ENCODE measurements at places on chromosomes 4 and X. TPM values are rescaled to one million over a fixed set of nuclear protein-coding genes. Genes with fewer than 3 reads are reported as not detected.

DNA sequence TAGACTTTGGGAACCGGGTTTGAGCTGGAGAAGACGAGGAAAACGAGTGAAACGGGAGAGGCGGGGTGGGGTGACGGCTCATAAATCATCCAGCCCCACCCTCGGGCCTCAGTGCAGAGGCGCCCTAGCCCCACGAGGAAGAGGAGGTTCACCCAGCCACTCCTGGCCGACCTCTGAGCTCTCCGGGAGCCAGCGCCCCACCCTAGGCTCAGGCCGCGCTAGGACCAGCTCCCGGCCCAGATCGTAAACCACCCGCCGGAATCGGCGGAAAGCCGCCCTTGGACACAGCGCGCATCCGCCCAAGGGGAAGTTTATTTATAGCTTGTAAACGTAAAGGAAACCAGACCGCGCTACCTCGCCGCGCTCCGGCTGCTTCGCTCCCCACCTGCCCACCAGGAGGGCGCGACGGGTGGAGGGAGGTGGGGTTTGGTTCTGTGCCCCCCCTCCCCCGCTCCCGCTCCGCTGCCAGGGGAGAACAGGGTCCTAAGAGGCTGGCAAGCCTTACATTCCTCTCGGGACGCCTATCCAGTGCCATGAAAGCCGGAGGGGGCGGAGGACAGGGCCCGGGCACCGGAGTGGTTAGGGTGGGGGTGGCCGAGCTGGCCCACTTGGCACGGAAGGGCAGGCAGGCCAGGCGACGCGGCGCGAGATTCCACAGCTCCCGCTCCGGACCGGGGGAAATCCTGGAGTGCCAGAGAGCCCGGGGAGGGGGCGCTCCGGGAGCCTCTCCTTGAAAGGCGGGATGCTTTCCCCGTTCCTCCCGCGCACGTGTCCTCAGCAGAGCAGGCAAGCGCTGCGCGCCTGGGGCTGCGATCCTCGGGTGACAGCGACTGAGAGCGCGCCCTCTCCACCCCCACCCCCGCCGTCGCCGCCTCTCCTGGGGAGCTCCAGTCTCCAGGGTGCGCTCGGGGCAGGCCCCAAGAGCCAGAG, 84.2 kb downstream of the BCOR start:
- peak; percentile 90 for DNase-seq

DNA sequence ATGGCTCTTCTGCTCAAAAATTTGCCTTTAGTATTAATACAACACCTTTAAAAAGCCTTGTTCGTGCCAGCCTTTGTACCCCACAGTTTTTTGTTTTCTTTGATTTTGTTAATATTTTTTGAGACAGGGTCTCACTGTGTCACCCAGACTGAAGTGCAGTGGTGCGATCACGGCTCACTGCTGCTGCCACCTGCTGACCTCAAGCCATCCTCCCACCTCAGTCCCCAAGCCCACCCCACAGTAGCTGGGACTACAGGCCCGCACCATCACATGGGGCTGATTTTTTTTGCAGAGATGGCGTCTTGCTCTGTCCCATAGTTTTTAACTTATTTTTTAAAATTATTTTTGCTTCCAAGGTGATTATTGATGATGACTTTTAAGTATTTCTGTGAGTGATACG, 134.0 kb downstream of the HTR2C start:
- DNase-seq, result no peak

- no peak for DNase-seq
Measured at GRCh38 chrX:41481264-41482109, 34.3 kb downstream of the NYX start.

DNA sequence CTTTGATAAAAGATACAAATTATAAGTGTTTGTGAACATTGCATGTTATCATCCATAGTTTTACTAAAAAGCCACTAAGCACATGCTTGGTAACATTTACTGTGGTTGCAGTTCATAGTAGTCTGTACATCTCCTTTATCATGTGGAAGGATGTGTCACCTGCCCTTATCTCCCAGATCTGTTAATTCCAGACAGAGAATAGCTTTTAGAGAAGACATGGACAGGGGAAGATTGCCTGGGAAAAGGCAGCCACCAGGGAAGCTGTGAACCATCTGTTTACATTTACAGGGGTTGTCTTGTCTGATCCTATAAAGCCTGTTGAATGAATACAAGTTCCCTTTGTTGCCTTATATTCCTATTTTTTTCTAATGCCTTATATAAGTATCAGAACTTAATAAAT, 396.0 kb downstream of the FAT4 start:
- DNase-seq, result no peak

DNA sequence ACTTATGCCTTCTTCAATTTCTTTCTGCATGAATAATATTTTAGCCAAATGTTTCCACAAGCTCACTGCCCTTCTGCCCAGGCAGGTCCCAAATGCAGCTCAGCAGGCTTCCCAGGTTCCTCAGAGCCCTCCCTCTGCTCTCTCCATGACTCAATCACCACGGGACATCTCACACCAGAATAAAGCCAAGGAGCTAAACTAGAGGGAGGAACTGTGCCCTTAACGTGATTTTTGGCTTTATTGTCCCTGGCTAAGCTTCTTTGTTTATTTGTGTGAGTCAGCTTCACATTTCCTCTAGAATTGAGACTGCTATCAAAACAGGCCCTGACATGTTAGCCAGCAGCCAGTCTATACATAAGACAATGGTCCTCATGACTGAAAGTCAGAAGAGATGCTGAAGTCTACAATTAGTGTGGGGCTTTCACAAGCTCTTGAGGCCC, 186.4 kb upstream of the GALNT7 start:
- no peak for DNase-seq

DNA sequence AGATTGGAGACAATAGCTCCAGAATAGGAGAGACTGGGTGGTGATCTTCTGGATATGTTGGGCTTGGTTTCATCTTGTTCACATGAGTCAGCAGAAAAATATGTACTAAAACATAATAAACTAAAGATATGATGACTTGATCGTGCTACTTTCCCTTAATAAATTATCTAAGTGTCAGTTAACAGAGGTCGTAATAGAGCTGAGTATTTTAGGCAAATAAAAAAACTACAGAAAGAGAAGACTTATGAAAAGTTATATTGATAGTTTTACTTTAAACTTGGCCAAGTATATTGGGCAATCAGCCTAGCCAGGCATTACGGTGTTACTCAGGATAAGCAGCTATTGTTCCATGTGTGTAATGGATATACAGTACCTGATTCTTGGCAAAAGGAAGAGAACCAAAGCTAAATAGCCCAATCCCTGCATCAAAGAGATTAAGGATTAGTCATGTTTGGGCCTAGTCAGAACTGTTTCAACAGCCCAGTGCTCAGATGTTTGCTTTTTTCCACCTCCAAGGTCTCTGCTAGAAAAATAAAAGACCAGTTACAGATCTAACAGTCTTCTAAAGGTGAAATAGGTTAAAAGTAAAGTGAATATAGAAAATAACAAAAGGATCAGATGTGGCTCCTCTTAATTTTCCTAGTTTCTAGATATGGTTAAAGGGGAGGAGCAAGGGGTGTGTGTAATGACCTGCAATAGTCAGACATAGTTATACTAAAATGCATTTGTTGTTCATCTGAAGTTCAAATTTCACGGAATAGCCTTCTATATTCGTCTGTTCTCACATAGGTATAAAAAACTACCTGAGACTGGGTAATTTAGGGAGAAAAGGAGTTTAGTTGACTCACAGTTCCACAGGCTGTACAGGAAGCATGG, 262.6 kb downstream of the ADGRL3 start:
- no peak for DNase-seq

DNA sequence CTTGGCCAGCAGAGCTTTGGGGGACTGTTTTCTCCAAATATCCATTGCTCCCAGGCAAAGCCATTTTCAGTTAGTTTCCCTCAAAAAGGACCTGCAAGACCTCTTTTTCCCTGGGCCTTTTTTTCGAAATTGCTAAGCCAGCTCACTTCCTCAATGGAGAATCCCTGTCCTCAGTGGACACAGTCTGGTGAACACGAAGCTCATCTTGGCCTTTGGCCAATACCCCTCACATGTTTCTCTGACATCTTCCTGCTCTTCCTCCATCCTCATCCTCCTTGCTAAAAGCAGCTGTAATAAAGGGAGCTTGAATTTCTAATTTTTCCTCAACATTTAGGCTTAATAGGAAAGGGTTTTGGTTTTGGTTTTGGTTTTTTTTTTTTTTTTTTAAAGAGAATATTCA, 17.6 kb upstream of the PRPS1 start:
- DNase-seq, result no peak

GRCh38 chrX:63720293-63720692, 64.7 kb downstream of the ARHGEF9 start:
- no peak for DNase-seq

DNA sequence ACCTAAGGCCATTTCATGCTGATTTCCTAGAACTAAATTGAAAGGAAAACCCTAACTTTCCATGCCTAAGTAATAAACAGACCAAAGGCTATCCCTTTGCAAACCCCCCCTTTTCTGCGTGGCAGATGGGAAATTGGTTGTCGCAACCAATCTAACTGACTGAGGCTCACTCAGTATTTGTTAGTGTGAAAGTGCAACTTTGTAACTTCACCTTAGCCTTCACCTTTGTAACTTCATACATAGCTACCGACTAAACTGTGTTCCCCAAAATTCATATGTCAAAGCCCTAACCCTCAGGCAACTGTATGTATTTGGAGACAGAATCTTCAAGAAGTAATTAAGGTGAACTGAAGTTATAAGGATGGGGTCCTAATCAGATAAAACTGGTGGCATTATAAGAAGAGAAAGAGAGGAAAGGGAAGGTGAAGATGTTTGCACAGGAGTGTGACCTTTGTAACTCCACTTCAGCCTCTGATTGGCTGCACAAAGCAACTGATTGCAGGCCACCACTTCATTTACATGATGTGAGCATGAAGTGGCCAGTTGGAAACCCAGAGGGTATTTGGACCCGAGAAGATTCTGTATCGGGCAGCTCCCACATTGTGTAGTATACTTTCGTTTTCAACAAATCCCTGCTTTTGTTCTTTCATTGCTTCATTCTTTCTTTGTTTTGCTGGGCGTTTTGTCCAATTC, 4.9 kb upstream of the TMEM33 start:
- no peak for DNase-seq

DNA sequence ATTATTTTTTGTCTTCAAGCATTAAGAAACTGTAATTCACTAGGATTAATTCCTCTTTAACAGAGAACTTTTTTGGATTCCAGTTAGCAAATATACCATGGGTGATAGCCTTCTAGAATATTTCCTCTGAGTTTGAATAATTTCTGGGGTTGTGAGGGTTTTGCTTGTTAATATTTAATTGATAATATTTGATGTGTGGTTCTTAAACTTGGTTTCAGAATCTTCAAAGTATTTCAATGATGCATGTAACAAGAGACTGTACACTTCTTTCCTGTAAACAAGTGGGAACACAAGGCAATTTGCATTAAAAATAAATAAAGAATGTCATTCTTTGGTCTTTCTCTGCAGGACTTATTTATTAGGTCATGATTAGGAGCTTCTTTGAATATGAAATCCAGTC, 9.5 kb upstream of the C4orf51 start:
- no peak for DNase-seq

DNA sequence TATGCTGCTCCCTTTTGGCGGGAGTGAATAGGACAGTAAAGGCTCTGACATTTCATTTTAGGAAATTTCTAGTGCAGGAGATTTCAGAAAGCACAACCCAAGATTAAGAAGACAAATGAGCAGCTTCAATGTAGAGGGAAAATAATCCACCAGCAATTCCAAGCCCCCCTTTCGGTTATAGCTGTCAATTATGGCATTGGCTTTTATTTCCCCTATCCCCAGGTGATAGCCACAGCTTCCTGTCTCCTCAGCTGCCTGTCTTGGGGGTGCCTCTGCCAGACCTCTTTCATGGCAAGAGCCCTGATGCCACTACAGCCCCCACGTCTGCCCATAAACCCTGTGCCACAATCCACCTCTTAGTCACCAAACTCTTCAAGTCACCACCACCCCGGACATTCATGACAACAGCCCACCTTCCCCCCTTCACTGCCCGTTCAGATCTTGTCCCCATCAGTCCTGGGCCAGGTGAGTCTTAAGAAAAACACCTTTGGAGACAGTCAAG, 48.4 kb upstream of the CLNK start:
- no peak for DNase-seq

DNA sequence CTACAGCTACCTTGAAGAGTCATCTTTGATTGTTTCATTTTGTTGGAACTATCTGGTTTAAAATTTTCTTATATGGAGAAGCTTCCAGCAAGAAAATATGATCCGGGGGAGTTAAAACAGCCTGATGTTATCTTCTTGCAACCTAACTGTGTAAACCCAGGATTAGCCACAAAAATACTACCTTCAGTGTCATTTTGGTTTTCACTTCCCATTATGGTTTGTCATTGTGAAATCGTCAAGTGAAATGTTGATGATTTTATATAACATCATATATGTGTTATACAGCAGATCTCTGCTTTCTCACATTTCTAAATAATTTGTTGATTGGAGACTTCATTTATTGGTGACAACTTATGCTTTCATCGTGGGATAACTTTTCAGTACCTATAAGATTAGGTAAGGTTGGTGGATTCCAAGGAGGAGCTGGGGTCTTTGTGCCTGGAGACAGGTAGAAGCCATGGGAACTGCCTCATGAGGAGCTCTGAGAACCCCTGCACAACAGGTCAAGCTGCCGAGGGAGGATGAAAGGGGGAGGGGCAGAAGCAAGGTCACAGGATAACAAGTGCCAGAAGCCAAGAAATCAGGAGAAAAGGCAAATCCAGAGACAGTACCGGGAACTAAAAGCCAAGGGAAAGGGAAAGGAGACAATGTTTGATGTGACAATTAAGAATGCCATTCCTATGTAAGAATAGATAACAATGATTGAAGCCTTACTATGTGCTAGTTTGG, 7.2 kb downstream of the ARHGAP24 start:
- DNase-seq, result no peak

DNA sequence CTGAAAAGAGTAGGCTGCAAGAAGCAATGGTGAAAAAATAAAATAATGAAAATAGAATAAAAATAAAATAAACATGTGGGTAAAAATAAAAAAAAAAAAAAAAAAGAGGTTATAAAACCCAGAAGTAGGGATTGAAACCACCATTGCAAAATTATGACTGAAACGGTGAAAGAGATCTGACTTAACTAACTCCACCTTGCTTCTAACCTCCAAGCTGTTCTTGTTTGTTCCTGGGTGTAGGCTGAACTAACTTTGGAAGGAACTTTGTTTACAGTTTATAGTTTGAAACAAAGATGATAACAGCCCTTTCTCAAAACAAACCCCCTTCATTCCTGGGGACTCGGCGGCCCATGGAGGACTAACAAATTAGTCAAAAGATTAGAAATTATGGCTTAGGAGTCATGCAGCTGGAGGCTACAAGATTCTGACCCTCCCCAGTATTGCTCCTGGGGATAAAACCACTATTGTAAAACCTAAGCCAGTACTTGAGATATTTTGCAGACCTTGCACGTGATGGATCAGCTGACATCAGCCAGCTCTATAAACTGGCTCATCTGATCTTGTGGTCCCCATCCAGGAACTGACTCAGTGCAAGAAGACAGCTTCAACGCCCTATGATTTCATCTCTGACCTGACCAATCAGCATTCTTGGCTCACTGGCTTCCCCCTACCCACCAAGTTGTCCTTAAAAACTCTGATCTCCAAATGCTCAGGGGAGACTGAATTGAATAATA, 30.4 kb downstream of the DDX60L start:
- peak; percentile 20 for DNase-seq

The FMR1NB gene
- 0.25 TPM for total RNA-seq

The SPOCK3 gene
- 0.77 TPM for total RNA-seq

The PGAM4 gene
- total RNA-seq, result not detected

The VSIG1 gene
- total RNA-seq, result 0.16 TPM

The OTUD6A gene
- not detected for total RNA-seq

All from colonic mucosa (tissue), 4 donors.